NCI-H146 (cell line): ENCODE measurements at places on chromosomes 12 and 14.
A peak's percentile ranks its signal among the peaks of the same experiment; 100 is the strongest.

- peak; percentile 5 for DNase-seq
Measured at GRCh38 chr14:83975841-83976770, 1553.8 kb upstream of the FLRT2 start.

DNA sequence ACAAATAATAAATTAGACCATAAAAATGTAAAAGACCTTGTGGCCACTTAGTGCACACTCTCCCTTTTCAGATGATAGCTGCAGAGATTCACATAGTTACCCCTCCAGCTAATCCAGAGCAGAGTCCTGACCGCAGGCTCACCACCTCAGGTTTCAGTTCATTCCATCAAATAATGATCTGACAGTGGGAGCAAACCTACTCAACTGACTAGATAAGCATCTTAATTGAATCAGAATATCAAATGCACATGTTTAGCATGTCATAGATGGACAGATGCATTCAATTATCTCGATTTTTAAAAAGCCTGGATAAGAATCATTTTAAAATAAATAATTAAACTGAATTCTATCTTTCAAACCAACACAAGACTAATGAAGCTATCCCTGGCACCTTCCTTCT lies 242.3 kb upstream of the PDZRN4 start:
- DNase-seq: no peak

DNA sequence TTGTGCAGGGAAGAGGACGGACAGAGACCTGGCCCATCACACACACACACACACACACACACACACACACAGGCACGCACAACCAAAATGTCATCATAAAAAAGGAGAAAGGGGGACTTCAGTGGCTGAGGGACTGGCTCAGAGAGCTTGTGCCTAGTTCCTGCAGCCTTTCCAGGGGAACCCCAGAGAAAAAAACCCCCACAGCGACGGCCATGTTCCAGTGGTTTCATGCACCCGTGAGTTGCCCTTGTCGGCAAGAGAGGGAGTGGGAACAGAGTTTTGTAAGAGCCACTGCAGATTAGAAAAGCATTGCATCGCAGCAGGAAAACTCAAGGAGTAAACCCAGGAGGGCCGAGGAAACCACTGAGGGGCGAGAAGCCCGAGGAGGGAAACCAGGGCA lies 24.5 kb upstream of the FBXO21 start:
- no peak for DNase-seq

DNA sequence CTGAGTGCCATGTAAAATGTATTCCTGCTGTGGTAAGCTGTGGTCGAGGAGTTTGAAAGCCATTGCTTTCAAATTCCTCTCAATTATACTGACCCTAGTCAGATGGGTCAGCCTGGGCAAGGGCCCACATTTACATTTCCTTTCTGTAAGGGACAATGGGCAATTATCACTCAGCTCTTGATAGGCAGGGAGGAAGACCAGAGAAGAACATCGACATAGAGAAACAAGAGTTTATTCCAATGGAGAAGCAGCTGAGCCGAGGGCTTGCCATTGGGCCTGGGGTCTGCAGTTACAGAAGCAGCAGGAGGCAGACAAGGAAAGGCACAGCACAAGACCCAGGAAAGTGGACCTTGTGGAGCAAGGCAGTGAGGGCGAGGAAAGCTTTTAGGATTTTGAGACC lies 9.7 kb downstream of the NRIP2 start:
- DNase-seq: no peak

DNA sequence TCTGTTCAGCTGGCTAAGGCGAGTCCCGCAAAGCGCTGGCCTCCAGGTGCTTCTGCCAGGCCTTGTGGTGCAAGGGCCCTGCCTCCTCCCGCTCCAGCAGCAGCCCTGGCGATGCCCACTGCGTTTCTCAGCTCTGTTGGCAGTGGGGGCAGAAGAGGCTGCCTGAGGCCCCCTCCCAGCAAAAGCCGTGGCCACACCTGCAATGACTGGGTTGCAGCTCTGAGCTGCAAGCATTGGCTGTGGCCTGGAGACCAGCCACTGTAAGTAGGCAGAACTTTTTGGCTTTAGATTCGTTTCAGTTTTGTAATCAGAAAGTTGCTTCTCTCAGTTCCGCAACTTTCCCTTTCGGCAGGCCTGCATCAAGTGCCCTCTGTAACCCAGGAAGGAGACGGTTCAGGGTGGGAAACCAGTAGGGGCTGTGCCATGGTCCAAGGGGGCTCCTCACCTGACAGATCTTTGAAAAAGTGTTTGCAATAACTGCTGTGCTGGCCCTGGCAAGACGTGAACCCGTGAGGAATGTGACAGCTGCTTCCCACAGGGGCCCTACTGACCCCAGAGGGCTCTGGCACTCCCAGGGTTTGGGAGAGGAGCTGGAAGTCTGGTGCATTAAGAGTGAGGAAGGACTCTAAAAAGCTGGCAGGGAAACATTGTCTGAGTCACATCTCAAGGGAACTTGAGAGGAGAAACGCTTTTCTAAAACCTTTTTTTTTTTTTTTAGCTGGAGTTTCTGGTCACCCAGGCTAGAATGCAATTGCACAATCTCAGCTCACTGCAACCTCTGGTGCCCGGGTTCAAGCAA lies 54.5 kb upstream of the MAX start:
- DNase-seq: no peak

DNA sequence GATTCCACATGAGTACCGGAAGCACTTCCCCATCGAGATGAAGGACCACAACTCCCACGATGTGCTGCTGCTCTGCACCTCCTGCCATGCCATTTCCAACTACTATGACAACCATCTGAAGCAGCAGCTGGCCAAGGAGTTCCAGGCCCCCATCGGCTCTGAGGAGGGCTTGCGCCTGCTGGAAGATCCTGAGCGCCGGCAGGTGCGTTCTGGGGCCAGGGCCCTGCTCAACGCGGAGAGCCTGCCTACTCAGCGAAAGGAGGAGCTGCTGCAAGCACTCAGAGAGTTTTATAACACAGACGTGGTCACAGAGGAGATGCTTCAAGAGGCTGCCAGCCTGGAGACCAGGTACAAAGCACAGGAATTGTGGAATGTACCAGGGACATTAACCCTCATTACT lies 22.4 kb upstream of the GALNT16 start:
- DNase-seq: no peak

DNA sequence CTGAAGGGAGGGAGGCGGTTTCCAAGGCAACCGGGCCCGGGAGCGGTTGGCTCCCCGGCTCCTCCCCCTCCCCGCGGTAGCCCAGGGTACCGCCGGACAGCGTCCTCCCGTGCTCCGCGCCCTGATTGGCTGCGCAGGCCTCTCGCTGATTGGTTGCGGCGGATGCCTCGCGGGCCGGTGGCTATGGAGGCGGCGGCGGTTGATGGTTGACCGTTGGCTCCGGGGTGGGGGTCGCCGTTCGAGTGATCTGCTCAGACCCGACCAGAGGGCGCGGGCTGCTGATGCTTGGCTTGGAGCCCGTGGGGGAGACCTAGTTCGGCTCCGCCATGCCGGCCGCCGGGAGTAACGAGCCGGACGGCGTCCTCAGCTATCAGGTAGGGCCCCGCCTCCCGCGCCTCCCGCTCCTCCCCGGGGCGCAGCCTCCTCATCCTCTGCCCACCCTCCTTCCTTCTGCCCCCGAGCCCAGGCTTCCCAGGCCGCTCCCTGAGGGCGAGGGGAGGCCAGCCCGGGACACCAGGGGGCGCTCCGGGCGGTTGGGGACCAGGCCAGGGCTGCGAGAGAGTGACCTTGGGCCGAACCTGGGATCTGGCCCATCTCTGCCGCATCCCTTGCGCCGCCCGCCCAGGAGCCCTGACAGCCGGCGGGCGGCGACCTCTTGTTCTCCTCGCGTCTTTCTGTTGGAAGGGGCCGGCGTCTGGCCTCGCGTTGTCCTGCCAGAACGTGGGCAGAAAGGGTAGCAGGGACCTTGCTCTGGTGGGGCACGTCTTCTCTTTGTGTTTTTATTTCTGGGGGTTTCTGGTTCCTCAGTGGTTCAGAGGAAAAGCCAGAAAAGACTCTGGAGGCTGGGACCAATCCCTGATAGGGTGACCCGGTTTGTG lies at the start of gene SLC4A8:
TSS of gene SLC4A8 (plus strand) at position 170 of the 878 bp plus-strand sequence. CDS start at position 327, 157 bp downstream.
- peak; percentile 98 for DNase-seq

- DNase-seq: no peak
Measured at GRCh38 chr12:93050026-93050747, 121.1 kb upstream of the EEA1 start.

- DNase-seq: no peak
Measured at GRCh38 chr14:101918065-101918989, 46.0 kb upstream of the DYNC1H1 start.

DNA sequence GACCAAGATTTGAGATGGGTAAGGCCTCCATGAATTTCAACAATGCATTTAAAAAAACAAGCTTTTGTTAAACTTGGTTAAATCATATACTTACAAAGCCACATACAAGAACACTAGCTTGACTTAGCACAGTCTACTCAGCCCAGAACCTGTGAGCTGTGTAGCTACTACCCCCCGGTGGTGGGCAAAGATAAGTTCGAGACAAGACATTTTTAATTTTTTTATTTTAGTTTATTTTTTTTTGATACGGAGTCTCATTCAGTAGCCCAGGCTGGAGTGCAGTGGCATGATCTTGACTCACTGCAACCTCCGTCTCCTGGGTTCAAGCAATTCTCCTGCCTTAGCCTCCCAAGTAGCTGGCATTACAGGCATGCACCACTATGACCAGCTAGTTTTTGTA lies 3.7 kb upstream of the NECAP1 start:
- DNase-seq: peak; percentile 75
